ENCODE measurements at places on chromosomes 7 and 10. TPM values are rescaled to one million over a fixed set of nuclear protein-coding genes. Genes with fewer than 3 reads are reported as not detected.

DNA sequence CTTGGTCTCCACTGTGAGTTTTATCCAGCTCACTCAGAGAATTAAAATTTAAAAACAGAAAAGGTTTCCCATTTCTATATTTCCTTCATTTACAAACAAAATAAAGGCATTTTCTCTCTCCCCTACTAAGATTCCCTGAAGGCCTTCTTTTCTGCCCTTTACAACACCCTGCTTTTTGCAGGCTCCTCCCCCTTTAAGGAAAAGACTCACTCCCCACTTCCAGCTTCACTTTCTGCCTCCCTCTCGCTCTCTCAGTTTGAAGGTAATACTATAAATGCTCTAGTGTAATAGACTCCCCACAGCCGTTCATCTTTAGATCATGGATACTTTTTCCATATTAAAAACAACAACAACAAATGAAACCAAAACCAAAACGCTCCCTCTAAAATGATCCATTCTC is 53.3 kb downstream of the CDHR3 start:
- ATAC-seq: no peak

DNA sequence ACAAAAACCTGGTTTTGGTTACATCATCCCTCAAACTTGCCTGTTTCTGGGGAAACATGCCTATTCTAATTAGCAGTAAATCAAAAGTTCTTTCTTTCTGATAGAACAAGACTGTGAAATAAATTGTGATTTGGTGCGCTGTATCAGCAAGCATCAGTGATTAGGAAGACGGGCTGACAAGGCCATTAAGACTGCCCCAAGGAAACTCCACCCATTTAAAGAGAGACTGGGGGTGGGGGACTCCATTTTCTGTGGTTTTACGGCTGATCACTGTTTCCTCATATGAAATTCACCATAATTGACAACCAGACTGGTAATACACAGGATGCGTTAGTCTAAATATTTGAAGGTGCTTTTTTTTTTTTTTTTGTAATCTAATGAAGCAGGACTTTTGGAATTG is 68.7 kb downstream of the MBL2 start:
- no peak for ATAC-seq

- peak; percentile 52 for ATAC-seq
These were observed 5.1 kb downstream of the TSPAN14 start for GRCh38 chr10:80459047-80459865.

DNA sequence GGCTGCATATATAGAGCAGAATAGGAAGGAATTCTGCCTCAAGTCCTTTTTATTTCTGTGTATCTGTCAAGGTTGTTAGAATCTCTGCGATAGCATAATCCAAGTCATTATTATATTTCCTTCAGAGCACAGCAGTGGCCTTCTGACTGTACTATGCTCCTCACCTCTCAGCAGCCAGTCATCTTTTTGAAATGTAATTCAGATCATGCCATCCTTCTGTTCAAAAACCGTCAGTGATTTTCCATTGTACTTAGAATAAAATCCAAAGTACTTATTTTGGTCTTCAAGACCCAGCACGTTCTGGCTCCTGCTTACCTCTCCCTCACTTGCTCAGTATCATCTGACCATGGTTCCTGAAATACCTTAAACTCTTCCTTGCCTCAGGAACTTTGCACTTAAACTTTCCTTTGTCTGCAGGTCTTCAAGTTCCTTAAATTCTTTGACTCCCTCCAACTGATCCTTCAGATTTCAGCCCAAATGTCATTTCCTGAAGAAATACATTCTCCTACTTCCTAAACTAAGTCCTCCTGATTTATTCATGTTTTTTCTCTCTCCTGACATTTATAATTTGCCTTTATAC is 112.4 kb downstream of the ST7 start:
- no peak for ATAC-seq

GRCh38 chr10:5609952-5610616 is 56.3 kb downstream of the ASB13 start:
- ATAC-seq: peak; percentile 58

DNA sequence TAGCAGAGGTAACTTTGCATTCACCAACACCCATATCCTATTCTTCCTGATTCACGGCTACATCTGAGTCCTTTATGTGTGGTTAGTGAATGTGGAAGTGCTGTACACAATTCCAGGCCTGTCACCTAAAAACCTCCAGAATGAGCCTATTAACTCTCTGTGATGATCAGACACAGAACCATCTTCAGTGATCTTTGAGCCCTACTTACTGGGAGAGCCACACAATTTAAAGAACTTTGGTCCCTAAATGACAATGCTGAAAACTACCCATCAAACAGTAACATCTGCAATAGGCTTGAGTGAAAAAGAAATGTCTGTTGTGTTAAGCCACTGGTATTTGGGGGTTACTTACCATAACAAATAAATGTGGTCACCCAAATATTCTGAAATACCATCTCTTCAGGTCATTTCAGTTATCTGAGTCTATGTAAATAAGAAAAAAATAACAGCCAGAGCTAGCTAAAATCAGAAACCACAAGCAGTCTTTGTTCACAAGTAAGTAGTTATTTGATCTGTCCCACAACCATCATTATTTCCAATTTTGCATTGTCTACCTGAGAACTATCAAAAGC is 145.7 kb downstream of the HGF start:
- no peak for ATAC-seq

GRCh38 chr7:1804310-1804709 is 134.2 kb downstream of the ELFN1 start:
- ATAC-seq: no peak

DNA sequence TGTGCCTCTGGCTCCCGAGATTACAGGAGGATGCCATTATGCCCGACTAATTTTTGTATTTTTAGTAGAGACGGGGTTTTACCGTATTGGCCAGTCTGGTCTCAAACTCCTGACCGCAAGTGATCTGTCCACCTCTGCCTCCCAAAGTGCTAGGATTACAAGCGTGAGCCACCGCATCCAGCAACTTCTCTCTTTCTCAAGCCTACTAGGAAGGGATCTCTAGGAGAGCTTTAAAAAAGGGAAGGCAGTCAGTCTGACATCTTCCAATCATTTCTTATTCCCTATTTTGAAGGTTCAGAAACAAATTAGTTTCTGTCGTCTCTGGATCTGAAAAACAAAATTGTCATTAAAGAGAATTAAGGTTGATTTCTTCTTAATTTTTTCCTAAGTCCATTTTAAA is 2.5 kb upstream of the TMEM26 start:
- ATAC-seq: no peak

DNA sequence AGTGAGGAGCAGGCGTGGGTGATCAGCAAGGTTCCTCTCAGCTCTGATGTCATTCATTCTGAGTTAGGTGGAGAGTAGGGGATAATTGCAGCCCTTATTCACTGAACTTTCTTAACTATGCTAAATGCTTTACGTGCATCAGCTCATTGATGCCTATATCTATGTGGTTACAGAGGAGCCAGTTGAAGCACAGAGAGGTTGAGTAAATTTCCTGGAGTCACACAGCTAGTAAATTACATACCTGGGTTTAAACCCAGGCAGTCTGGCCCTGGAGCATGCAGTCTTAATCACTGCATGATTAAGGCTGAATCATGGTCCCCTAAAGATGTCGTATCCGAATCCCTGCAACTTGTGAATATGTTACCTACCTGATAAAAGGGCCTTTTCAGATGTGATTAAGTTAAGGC is 99.6 kb downstream of the GRK5 start:
- ATAC-seq: peak; percentile 67

- no peak for ATAC-seq
These were observed 466.1 kb upstream of the NRP1 start for GRCh38 chr10:33800545-33800944.

GRCh38 chr10:125460326-125460725 is 222.6 kb downstream of the TEX36 start:
- ATAC-seq: no peak

DNA sequence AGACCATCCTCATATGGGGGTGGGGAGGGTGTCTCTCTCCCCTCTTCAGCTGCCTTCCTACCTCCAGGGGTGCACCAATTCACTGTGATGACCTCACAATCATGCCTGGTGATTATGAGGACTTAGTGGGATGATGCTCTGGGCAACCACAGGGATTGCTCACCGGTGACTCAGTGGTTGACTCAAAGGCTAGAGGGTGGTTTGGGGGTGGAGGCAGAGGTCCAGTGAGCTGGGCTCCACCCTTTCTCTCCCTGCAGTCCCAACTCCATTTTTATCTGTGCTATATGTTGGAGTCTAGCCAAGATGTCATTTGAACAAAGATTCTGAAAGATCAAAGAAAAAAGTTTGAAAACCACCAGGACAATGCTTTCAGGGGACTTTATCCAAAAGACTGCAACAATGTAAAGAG is 286.9 kb downstream of the KCNMA1 start:
- ATAC-seq: peak; percentile 92

- no peak for ATAC-seq
These were observed 31.6 kb downstream of the RBM33 start for GRCh38 chr7:155676052-155676451.

TLL2 gene
- total RNA-seq: not detected

AKR1B15 gene
- total RNA-seq: not detected

ZCCHC24 gene
- 2.6 TPM for total RNA-seq
